ENCODE measurements at places on chromosomes 3 and 15.

GRCh38 chr3:1423566-1424089 is 330.8 kb downstream of the CNTN6 start:
- no peak for DNase-seq

- no peak for DNase-seq
Observed at GRCh38 chr3:128480717-128481437, 12.1 kb downstream of the GATA2 start.

DNA sequence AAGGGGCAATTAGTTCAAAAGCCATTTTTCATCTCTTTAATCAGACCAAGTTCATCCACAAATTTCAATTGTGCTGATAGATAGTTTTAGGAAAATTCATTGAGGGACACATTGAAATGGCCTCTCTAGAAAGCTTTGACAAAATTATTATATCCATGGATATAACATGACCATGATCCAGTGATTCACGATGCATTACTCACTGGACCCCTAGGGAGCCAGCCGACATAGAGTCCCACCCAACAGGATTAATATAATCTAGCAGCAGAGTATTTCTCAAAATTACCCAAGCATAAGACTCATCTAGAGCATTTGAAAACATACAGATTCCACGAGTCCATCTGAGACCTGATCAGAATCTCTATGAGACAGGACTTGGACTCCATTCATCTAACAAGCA is 100.3 kb downstream of the FRMD5 start:
- DNase-seq = no peak

DNA sequence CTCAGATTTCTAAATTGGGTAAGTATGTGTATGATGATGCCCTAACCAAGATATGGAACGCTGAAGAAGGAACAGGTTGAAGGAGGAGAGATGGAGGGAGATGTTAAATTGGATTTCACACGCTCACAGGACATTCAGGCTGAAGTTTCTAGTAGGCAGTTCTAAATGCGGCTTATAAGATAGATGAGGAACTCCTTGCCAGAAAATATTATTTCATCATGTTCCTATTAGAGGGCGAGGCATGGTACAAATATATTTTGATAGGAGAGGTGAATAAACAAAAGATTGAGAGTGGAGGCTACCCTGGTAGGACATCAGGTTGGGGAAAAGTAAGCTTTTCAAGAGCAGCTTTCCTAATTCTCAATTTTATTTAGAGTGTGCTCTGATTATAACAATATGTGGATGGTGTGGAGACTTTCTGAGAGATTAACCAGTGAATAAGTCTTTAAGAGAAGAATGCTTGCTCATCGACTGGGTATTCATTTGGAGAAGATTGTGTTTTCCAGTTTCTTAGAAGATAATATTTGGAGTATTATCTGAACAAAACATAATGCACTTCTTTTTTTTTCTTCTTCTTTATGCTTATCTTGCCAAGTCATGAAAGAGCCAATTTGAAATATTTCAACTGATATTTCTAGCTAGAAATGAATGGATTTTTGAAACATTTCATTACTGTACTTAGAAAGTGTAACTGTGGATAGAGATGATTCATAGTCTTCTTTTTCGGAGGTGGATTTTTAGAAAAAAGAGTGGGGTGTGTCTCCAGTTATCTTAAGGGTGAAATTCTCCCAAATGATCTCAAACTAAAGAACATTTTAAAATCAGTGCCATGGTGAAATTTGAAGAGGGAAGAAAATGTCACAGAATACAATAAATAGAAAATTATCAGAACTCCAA is 88.5 kb downstream of the B3GALNT1 start:
- no peak for DNase-seq

DNA sequence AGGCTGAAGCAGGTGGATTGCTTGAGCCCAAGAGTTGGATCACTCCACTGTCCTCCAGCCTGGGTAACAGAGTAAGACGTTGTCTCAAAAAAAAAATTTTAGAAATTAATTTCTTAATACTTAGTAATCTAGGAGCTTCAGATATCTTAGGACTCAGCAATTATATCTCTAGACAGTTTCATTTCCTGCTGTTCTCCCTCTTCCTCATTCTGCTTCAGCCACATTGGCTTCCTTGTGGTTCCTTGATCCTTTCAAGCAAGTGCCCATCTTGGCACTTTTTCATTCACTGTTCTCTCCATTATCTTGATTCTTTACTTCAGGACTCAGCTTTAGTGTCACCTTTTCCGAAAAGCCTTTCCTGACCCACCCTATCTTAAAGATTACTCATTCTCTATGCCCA is 22.5 kb downstream of the TMEM202 start:
- DNase-seq = no peak

DNA sequence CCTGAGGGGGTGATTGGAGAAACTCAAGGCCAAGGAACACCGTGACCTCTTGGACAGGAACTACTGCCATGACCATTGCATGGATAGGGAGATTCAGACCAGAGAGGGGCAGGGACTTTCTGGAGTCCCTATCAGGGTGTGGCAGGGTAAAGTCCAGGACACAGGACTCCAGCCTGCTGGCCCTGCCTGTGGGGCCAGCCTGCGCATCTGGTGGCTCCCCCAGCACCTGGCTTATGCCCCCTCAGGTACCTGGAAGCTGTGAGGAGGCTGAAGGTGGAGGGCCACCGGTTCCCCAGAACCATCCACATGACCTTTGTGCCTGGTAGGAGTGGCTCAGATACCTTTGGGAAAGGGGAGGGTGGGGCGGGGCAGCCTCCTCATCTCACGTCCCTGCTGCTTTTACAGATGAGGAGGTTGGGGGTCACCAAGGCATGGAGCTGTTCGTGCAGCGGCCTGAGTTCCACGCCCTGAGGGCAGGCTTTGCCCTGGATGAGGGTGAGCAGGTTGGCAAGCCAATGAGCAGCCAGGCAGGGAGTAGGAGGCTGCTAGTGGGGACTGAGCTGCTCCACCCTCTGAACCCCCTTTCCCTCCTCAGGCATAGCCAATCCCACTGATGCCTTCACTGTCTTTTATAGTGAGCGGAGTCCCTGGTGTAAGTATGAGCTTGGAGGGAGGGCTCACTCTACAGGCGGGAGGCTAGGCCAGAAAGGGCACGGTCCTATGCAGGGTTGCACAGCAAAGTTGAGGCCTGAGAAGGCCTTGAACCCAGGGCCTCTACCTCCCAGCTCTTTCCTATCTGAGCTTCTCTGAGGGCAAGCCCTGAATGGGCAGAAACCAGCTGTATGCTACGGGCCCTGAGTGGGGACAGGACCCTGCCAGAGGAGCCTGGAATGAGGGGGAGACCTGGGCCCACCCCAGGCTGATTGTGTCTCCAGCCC is 2.9 kb downstream of the ACY1 start:
- DNase-seq = no peak

DNA sequence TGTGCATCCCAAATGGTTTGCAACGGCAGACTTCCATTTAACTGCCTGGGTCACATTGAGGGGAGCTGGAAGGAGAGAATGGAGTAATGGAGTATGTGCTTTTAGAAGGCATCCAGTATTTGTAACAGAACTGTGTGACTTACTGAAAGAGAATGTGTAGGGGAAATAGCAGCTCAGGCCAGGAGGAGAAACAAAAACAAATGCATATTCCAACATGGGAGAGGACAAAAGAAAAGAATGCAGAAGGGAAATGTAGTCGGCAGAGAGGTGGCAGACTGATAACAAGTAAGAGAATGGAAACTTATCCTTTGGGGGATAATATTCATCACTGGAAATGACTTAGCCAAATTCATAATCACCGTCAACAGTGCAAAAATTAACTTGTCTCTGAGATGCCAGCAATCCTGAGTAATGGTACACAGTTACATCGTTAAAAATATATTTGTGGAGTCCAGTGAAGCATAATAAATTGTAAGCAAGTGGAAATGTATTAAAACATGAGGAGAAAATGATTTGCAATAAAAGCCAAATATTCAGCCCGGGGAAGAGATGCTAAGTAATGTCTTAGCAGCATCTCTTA is 294.9 kb upstream of the SGO1 start:
- DNase-seq = no peak

DNA sequence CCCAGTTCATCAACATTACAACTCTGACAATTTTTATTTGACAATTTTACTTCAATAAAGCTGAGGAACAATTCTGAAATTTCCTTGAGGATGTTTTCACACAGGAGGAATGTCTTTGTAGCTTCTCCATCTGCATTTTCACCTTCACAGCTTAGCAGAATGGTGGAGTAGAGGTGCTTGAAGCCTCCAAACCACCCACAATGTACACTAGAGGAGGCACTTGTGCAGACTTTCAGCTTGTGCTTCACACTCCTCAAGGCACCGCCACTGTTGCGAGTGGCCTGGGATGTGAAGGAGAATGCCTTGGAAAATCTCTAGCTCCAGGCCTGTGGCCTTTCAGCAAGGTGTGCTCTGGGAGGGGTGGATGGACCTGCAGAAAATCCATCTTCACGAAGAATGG is 181.9 kb downstream of the EPHB1 start:
- DNase-seq = no peak

GRCh38 chr15:95757171-95757570 is 573.3 kb upstream of the NR2F2 start:
- no peak for DNase-seq

DNA sequence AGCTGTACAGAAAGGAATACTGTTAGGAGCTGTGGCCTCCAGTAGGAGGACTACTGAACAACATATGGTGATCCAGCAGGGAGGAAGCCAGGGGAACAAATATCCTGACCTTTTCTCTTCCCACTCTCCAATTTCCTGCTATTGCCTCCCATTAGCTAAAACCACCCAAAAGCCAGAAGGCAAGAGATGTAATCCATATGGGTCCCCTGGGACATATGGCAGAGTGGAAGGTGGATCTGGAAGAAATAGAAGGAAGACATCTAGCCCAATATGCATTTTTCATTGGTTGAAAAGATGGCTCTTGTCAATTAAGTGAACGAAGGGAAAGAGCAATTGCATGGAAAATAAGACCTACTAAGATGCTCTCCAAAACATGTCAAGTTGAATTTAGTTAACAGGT is 167.2 kb downstream of the CNTN3 start:
- DNase-seq = no peak

DNA sequence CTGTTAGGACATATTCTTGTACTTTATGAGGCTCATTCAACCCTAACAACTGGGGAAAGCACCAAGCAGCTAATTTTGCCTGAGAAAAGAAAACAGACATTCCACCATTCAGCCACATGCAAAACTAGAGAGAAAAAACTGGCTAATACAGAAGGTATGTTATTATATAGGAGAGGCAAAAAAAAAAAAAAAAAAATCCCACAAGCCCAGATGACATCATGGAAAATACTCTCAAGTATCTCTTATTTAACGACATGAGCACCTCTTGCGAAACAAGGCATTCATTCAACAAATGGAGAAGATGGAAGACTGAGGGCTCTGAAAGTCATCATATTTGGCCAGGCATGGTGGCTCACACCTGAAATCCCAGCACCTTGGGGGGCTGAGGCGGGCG is 61.5 kb downstream of the PRICKLE2 start:
- DNase-seq = no peak

DNA sequence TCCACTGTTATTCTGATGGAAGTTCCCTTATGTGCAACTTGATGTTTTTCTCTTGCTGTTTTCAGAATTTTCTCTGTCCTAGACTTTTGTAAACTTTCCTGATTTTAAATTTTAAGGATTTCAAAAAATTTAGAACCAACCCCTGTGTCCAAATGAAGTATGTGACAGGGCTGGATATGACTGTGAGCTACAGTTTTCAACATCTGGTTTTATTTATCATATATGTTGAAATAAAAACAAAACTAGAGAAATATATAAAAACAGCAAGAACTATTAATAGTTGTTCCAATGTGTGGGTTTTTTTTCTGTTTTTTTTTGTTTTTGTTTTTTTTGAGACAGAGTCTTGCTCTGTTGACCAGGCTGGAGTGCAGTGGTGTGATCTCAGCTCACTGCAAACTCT is 47.4 kb upstream of the PSMD6 start:
- DNase-seq = no peak

DNA sequence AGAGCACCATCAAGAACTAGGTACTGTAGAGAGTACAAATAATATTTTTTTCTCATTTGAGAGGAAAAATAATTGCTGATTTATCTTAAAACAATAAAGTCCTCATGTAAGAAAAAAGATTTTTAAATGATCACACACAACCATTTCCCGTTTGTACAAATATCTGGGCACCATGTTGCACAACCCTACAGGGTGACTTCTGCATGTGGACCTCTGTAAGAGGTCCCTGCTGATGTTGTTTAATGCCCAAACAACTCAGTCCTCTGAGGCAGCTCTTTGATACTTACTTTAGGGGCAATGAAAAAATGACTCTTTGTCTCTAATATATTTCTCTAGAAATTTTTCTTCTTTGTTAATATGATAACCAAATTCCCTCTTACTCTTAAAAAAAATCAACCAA is 168.1 kb upstream of the SATB1 start:
- no peak for DNase-seq

GRCh38 chr3:30605005-30605404 is 1.4 kb upstream of the TGFBR2 start:
- no peak for DNase-seq

GRCh38 chr15:78340231-78341056 is at the start of gene CRABP1:
TSS of gene CRABP1 (plus strand) at chr15:78340353. CDS start at chr15:78340429, 76 bp downstream.
- peak; percentile 21 for DNase-seq

- DNase-seq = no peak
Observed at GRCh38 chr3:72052841-72053409, 268.0 kb upstream of the PROK2 start.

DNA sequence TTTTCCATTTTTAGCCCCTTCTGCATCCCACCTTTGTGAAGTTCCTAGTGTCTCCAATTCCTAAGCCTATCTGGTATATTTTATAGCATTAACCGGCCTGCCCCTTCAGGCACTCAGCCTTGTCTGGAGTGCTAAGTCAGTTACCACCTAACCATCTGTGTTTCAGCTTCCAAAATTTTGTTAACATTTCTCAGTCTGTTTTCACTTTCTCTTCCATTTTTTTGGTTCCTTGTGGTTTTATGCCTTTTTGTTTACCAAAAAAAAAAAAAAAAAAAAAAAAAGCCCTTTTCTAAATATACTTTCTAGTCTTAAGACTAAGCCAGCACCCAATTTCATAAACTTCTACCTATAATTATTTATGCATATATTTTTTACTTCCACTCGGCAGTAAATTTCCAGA is 92.4 kb downstream of the CSNK1G1 start:
- no peak for DNase-seq

DNA sequence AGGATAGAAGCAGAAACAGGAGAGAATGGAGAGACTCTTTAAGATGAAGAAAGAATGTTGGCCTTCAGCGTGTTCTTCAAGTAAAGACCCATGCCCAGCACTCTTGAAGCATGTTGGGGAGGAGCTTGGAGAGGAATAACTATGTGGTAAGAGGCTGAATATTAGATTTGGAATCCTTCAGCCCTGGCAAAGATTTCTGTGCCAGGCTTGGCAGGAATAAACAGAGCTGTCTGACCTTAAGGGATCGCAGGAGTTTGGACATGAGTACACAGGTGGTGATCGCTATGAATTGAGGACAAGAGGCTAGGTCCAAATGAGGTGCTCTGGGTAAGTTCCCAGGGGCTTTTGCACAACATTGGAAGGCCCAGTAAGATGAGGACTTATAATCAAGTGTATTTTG is 132.6 kb upstream of the TBL1XR1 start:
- no peak for DNase-seq

Measured in activated naive CD8-positive, alpha-beta T cell treated with anti-CD3 and anti-CD28 coated beads for 36 hours (primary cell).